ENCODE measurements at places on chromosomes 1 and 21. TPM values are rescaled to one million over a fixed set of nuclear protein-coding genes. Genes with fewer than 3 reads are reported as not detected.

Gene LCE1B
- total RNA-seq, result not detected

Gene SMCP
- not detected for total RNA-seq

Gene CDCA8
- 12.9 TPM for total RNA-seq

Gene ARHGEF16
- total RNA-seq, result 1.2 TPM

Gene SKI
- 22.3 TPM for total RNA-seq

Gene S100B
- not detected for total RNA-seq

Gene SPRR1B
- total RNA-seq, result not detected

Gene GPA33
- not detected for total RNA-seq

Gene TMEM69
- 21.1 TPM for total RNA-seq

Gene WLS
- total RNA-seq, result 102 TPM

Gene HSD3B1
- not detected for total RNA-seq

Measured in subcutaneous preadipocyte (primary cell).